Activated naive CD4-positive, alpha-beta T cell treated with anti-CD3 and anti-CD28 coated beads, Interleukin-2, amount 10 ng/mL, durations not matched to agents 5 hours and 36 hours (primary cell): ENCODE measurements at places on chromosomes 3 and 15. TPM values are rescaled to one million over a fixed set of nuclear protein-coding genes. Genes with fewer than 3 reads are reported as not detected.

Gene BOC
- not detected for total RNA-seq

Gene SEMA3F
- total RNA-seq, result not detected

Gene LRRC34
- 5.2 TPM for total RNA-seq

Gene AP3B2
- not detected for total RNA-seq

Gene UQCC5
- 9.6 TPM for total RNA-seq

Gene ASB14
- total RNA-seq, result not detected

Gene COL6A5
- not detected for total RNA-seq

Gene CPNE9
- total RNA-seq, result not detected

Gene CACNA2D3
- total RNA-seq, result not detected

Gene HTD2
- 6.1 TPM for total RNA-seq

Gene ADGRG7
- total RNA-seq, result not detected

Gene AAGAB
- 36.8 TPM for total RNA-seq

Gene FOXL2NB
- total RNA-seq, result not detected

Gene GPR171
- 242 TPM for total RNA-seq

Gene NME9
- total RNA-seq, result 0.30 TPM

Gene AHSG
- total RNA-seq, result not detected

Gene REC114
- total RNA-seq, result not detected

Gene CHRFAM7A
- not detected for total RNA-seq

Gene TM6SF1
- 16.6 TPM for total RNA-seq

Gene EXOSC7
- 42.3 TPM for total RNA-seq

Gene MESD
- 31.0 TPM for total RNA-seq

Gene CAND2
- total RNA-seq, result 0.39 TPM

Gene PLA2G4D
- not detected for total RNA-seq

Gene NEK4
- 16.5 TPM for total RNA-seq

Gene FGF12
- total RNA-seq, result not detected

Gene TJP1
- 0.02 TPM for total RNA-seq

Gene CD96
- 318 TPM for total RNA-seq

Gene ROPN1
- total RNA-seq, result not detected
